ENCODE measurements at places on chromosomes 13 and 19. TPM values are rescaled to one million over a fixed set of nuclear protein-coding genes. Genes with fewer than 3 reads are reported as not detected.

The CEBPA gene
- 0.37 TPM for total RNA-seq

The CERS1 gene
- total RNA-seq, result 1.6 TPM

The LRRC63 gene
- 0.37 TPM for total RNA-seq

The SELENOW gene
- total RNA-seq, result 153 TPM

The IL11 gene
- 0.37 TPM for total RNA-seq

The KLK3 gene
- not detected for total RNA-seq

The RRAS gene
- 39.3 TPM for total RNA-seq

The KIR2DL3 gene
- not detected for total RNA-seq

The PLVAP gene
- not detected for total RNA-seq

The FPR2 gene
- total RNA-seq, result 0.37 TPM

The LRG1 gene
- total RNA-seq, result not detected

The EXOC3L2 gene
- total RNA-seq, result not detected

The CABP5 gene
- total RNA-seq, result not detected

The SRRM5 gene
- 0.37 TPM for total RNA-seq

The CYP4F12 gene
- 0.39 TPM for total RNA-seq

The LYL1 gene
- 0.73 TPM for total RNA-seq

The ZNF57 gene
- total RNA-seq, result 4.4 TPM

The WDR88 gene
- total RNA-seq, result not detected

The CALR3 gene
- total RNA-seq, result not detected

The FUT6 gene
- total RNA-seq, result not detected

The RCBTB1 gene
- 14.0 TPM for total RNA-seq

The MUC16 gene
- not detected for total RNA-seq

The FKRP gene
- total RNA-seq, result 11.0 TPM

The SHANK1 gene
- 1.2 TPM for total RNA-seq

The NDUFA13 gene
- 140 TPM for total RNA-seq

The LIN37 gene
- total RNA-seq, result 14.3 TPM

The KCTD12 gene
- 85.2 TPM for total RNA-seq

The PSG3 gene
- total RNA-seq, result not detected

The ZNF776 gene
- 8.5 TPM for total RNA-seq

The IQCN gene
- 0.73 TPM for total RNA-seq

The ERF gene
- 34.0 TPM for total RNA-seq

The CEACAM16 gene
- not detected for total RNA-seq

The RNU6-9 gene
- total RNA-seq, result not detected

The FCHO1 gene
- 1.2 TPM for total RNA-seq

The MAB21L1 gene
- total RNA-seq, result 1.4 TPM

The NPAS1 gene
- 0.39 TPM for total RNA-seq

The MAP4K1 gene
- total RNA-seq, result under 0.01 TPM

The KIR3DL2 gene
- not detected for total RNA-seq

All from subcutaneous preadipocyte (primary cell).